ENCODE measurements at places on chromosomes 13 and 19.

- no peak for DNase-seq
Measured at GRCh38 chr13:40596484-40596883, 70.0 kb downstream of the FOXO1 start.

- DNase-seq, result no peak
Measured at GRCh38 chr19:48798937-48799336, 11.9 kb downstream of the BCAT2 start.

DNA sequence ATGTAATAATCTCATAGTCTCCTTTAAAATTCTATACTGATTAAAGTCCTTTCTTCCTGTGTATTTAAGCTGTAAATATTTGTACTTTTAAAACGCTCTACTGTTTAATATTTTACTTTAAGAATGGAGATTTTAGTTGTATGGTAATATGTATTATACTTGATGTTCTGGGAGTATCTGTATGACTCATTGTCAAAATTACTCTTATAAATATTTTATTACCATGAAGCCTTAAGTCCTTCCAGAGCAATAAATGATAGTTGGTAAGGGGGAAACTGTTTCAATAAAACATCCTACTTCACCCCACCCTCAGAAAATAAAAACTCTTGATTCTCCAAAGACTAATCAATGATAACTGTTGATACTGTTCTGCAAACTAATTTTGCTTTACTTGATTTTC, 6.4 kb downstream of the PCDH9 start:
- DNase-seq, result no peak

DNA sequence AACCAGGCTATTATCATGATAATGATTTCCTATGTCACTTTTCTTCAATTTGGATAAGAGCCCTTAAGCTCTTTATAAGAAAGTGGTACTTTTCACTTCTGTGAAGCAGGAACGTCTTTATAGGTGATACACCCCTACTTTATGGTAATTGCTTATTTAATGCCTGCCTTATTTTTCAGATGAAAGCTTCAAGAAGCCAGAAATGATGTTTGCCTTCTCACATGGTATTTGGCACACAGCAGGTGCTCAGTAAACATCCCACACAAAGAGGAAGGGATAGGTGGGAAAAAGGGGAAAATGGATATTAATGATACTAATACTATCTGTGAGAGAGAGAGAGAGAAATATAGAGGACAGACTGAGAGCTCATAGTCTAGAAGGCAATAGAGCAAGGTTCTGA, 29.0 kb upstream of the WASF3 start:
- no peak for DNase-seq

- DNase-seq, result peak; percentile 32
Measured at GRCh38 chr19:13430790-13431582, 75.3 kb downstream of the CACNA1A start.

- DNase-seq, result no peak
Measured at GRCh38 chr13:33146843-33147611, 130.8 kb downstream of the KL start.

DNA sequence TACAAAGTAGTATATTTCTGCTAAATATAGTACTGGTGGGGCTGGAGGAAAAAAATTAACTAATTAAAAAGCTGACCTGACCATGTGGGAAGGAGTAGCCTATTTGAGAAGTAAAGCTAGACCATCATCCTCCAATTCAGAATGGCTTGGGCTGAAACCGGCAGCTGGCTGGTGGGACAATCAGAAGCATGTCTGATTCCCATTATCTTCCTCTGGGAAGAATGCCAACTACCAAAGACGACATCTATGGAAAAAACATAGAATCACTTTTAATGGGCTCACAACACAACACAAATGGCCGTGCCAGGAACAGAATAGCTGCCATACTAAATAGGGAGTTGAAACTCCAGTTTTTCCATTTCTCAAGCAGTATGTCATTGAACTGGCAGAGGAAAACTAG, 120.4 kb upstream of the FREM2 start:
- no peak for DNase-seq

GRCh38 chr13:68713394-68713793, 1394.2 kb upstream of the ATXN8OS start:
- no peak for DNase-seq

DNA sequence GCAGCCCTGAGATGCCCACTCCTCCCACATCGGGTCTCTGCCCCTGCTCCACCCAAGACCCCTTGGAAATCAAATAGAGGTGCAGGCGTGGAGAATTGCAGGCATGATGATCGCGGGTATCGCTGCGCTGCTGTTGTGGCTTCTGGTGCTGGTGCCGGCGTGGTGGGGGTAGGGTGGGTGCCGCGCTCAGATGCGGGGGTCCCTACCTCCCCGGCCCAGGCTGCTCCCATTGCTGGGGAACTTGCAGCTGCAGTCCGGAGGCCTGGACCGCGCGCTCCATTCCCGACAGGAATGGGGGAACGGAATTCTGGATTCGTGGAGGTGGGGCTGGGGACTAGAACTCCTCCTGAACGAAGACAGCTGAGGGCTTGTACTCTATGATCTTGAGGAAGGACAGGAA, 20.4 kb downstream of the CYP2F1 start:
- DNase-seq, result no peak

- peak; percentile 15 for DNase-seq
Measured at GRCh38 chr19:34317311-34317927, 47.6 kb upstream of the GPI start.

- DNase-seq, result no peak
Measured at GRCh38 chr13:102089177-102089576, 312.7 kb downstream of the FGF14 start.

Data from erythroblast (primary cell).